ENCODE measurements at places on chromosomes 4 and X.
A peak's percentile ranks its signal among the peaks of the same experiment; 100 is the strongest.

DNA sequence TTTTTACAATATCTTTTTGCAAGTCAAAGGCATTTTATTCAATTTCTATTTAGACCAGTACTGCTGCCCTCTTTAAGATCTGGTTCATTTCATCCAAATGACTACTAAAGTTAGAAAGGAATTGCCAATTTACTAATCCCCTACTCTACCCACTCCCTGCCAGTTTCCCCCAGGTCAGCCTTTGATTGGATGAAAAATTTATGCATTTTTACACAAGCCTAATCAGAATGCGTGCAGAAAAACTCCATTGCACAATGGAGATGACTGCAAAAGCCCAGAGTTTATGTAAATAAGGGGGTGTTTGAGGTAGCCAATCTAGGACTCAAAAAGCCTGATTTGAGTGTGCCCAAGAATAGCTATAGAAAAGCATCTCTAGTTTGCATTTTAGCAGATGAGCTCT lies 310.6 kb downstream of the PABPC4L start:
- DNase-seq = no peak

DNA sequence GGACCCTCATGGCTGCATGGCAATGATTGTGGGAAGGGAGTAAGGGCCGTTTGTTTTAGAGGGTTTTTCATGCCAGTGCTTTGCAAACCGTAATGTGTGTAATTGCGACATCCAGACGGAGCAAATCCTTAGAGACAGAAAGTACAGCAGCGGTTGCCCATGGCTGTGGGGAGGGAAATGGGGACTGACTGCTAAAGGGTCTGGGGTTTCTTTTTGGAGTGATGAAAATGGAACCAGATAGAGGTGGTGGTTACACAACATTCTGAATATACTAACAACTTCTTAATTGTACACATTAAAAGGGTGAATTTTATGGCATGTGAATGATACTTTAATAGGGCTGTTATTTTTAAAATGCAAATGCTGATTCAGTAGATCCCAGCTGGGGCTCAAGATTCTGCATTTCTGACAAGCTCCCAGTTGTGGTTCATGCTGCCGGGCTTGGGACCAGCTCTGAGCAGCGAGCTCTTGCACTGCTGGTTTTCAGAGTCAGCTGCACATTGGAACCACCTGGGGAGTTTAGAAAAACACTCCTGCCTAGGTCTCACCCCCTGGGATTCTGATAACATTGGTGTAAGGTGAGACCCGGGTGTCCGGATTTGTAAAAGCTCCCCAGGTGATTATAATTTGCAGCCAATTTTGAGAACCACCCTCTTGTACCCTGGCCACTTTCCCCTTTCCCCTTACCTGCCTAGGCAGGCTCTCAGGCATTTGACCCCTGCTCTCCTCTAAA lies 47.7 kb downstream of the PRPS1 start:
- DNase-seq = no peak

DNA sequence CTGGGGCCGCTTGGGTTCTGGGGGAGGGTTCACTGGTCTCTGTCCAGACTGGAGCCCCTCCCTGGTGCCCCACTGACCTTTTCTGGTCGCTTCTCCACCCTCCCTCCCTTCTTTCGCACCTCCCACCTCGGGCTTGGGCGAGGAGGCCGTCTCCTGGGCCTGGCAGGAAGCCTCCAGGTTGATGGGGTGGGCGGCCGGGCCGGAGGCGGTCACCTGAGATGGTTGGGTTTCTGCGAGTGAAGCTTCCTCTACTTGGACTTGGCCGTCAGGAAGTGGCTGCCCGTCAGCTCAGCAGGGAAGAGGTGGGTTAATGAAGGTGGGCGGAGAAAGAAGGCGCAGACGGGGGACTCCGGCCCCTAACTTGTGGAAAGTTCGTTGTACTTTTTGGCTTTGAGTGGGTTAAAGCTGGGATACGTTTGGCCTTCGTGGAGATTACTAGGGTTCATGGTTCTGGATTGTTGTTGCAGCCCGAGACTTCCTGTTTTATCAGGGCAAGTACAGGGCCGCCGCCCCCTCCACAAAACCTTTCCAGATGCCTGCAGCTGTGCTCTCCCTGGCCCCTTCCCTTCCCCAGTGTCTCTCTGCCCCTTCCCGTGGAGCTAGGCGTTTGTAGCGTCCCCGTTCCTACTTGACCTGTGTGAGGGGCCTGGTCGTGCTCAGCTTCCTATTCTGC lies 1.2 kb downstream of the AKAP17A start:
- peak; percentile 4 for DNase-seq

DNA sequence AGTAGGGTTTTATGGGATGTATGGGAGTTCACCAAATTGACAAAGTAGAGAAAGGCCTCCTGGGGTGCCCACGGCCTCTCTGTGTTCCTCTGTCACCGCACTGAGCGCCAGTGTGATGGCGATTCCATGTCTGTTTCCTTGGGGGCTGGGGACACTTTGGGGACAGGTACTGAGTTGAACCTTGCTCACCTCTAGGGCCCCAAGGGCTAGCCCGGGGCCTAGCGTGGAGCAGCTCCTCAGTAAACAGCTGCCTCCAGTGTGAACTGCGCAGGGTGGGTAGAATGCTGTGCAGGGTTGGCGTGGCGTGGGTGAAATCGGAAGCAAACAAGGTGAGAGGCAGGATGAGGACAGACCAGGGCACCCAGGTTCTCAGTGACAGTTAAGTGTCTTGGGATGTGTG lies 97.8 kb downstream of the PPP2R2C start:
- no peak for DNase-seq

- no peak for DNase-seq
These were observed 31.8 kb upstream of the ACSL1 start for GRCh38 chr4:184857441-184858121.

Measured in skeletal muscle cell (primary cell).